ENCODE measurements at places on chromosomes 4 and X.

DNA sequence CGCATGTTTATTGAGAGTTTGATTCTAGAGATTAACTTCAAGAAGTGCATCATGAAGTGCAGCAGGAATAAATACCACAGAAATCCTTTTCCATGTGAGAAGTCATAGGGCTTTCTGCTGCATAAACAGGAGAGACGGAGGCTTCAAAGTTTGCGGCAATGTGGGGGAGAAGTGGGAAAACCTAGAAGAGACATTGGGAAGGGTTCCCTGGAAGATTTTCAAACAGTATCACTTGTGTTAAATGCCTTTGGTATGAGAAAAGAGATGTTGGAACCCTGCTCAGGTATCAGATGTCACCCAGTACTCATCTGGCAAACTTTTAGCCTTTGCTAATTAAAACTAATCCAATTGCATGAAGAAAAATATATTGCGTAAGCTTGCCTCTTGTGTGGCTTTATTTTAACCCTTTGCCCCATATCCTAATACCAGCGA, 15.4 kb downstream of the NHS start:
- DNase-seq = no peak

GRCh38 chrX:54529552-54530356, at the start of gene GNL3L:
Gene GNL3L (plus strand): TSS chrX:54530219. CDS start chrX:54532567, 2,348 bp downstream.
- DNase-seq = peak; percentile 58

- no peak for DNase-seq
Measured at GRCh38 chr4:185282968-185283367, 73.6 kb downstream of the SNX25 start.

DNA sequence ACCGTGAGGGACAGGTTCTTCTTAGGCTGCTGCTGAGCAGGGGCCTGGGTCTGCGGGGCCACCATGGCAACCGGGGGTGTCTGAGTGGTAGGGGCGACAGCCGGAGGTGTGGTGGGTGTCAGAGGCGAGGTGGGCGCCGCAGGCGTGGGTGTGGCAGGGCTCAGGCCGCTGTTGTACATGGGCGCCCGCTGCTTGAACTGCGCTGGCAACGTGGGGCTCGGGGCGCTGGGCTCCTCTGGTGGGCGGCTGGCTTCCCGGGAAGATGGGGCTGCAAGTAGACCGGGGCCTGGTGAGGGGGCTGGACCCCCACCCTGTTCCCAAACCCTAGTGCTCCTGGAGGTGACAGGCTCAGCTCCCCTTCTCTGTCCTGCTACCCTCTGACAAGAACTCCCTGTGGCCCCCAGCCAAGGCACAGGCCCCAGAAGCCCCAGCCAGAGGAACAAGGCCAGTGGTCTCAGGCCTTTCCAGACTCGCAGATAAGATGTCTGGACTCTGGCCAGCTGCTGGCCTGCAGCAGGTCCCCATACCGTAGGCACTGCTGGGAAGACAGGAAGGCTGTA, 24.8 kb downstream of the NELFA start:
- no peak for DNase-seq

- no peak for DNase-seq
Measured at GRCh38 chrX:117711782-117712181, 404.8 kb downstream of the KLHL13 start.

- DNase-seq = no peak
Measured at GRCh38 chr4:153791746-153792617, 3.1 kb upstream of the SFRP2 start.

DNA sequence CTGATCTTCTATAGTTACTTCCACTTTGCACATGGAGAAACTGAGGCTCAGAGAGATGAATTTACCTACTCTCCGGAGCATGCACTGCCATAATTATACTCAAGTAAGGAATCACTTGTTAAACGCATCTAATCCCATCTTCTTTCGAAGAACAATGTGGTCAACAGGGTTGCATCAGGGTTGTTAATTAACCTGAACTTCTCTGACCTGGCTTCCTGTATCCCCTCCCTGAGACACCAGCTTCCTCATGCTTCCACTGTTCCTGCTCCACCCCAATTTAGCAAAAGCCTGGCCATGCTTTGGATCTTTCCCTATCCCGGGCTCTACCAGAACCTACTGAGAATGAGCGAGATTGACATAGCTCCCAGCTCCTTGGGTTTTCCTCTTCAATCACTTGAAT, 136.7 kb downstream of the SMIM20 start:
- no peak for DNase-seq

GRCh38 chr4:159296061-159296460, 193.2 kb downstream of the RAPGEF2 start:
- no peak for DNase-seq

DNA sequence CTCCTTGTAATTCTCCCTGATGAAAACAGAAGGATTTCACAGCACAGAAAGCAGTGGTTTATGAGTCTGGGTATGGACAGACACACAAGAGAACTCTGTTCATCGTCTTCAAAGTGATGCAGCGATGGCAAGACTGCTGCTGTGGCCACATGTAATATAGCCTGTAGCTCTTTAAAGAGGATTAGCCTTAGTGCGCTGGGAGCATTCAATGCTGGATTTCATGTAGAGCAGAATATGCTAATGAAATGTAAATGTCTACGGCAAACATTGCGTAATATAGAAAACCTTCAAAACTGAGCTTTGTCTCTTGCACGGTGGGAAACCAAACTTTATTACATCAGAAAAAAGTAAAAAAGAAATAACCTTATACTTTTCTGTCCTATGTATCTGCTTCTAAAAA, 42.9 kb downstream of the ALPK1 start:
- no peak for DNase-seq

DNA sequence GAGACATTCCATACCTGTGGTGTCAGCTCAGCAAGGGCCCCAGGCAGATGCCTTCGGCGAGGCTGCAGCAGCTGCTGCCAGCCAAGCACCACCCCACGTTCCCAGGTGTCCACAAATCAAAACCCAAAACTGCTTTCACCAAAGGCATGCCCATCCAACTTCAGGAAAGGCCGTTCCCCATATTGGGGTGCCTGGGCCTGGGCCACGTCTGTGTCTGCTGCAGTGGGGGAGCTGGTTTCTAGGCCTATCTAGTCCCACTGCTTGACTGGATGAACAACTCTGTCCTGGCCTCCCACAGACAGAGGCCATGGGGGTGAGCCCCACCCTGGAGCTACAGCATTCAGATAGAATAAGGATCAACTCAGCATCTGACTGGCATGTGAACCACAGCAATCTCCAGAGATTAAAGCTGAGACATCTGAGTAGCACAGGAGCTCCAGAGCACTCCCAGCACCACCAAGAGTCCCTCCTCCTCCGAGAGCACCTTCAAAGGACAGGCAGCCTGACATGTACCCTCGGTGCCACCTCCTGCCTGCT, 37.0 kb downstream of the NAT8L start:
- peak; percentile 73 for DNase-seq

DNA sequence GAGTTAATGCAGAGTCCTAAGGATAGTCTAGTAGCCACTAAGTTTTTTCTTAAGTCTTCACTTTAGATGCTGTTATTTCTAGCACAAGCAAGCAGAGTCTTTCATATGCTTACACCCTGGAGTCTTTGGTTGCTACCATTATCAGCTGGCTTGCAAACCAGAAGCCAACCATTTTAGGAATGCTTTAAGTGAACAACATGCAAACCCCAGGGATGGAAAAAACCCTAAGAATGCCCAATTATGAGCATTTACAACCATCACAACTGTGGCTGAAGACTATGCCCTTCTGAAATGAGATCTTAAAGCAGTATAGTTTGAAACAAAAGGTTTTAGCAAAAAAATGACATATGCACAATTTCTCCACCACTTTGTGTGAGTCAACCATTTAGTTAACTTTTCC, 6.6 kb downstream of the MID1IP1 start:
- DNase-seq = no peak

DNA sequence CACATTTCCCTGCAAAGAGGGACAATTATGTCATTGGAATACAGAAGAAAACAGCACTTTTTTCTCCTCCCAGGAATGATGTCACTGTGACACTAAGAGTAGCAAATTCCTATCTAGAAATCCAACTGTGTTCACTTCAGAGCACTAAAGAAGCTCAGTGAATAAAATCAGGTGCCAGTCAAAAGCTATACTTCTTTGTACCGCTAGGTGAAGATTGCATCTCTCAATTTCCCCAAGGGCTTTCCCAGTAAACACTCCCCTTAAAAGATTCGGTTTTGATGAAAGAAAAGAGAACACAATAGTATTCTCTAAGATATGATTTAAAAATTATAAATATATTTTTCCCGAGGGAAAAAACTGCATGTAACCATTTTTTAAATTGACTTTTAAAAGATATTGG, 104.7 kb upstream of the MID1 start:
- DNase-seq = no peak

GRCh38 chr4:109275066-109275745, 27.3 kb downstream of the COL25A1 start:
- DNase-seq = no peak

DNA sequence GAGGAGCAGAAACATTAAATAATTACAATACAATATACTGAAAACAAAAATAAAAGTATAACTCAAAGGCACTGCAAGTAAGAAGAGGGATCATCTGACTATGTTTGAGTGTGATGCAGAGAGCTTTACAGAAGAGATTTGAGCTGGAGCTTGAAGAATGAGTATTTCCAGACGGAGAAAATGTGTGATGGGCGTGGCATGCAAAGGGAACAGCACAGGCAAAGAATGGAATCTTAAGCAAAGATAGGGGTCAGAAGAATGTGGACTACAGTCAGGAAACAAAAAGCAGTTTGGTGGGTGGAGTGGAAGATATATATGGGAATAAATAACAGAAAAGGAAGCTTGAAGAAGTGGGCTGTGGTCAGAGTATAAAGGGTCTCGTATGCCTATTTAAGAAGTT, 45.5 kb downstream of the OPHN1 start:
- no peak for DNase-seq

DNA sequence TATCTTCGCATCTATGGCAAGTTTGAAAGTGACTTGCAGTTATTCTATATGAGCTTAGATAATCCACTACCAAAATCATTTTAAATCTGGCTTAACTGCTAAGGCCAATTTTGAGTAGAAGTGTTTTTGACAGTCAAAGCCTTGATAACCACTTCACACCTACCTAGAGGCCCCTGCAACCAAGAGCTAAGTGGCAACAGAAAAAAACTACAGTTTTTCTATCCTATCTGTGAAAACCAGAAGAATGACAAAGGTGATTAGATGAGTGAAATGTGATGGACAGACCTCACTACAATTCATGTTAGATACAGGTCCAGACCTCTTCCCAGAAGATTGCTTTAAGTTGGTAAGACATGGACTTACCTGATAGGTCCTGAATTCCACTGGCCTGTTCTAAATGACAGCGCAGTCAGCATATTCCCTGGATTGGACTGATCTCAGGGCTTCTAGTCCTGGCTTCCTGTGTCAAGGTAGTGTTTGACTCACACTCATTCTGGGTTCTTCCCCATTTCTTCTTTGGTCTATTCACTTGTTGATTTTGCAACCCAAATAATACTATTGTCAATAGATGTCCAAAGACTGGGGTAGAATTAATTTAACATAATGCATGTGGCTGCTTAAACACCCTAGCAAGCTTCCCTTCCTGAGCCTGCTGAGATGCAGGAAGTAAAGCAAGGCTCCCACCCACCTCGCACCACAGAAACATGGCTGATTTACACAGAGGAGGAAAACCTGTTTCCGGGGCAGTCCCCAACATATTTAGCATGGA, 65.1 kb downstream of the PPP3CA start:
- no peak for DNase-seq

- DNase-seq = no peak
Measured at GRCh38 chrX:149825424-149825823, 43.7 kb downstream of the MAGEA9 start.

GRCh38 chrX:55488006-55488592, 1.5 kb downstream of the USP51 start:
- no peak for DNase-seq

- DNase-seq = no peak
Measured at GRCh38 chr4:42252315-42252714, 99.9 kb upstream of the BEND4 start.

GRCh38 chrX:132033166-132033565, 10.1 kb downstream of the STK26 start:
- DNase-seq = no peak

DNA sequence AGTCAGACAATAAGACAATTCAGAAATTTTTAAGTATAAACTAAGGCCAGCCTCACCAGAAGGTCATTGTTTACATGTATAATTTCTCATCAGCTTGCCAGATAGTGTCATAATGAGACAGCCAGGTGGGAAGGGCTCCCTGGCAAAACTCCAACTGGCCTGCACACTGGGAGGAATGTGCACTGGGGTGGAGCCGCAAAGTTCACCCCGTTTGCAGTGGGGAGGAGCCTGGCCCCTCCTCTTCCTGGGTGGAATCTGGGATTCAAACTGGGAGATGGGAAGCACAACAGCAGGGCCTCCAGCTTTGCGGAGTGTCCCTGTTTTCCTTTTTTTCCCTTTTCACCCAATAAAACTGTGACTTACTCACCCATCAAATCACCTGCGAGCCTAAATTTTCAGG, 329.9 kb downstream of the SMARCA1 start:
- no peak for DNase-seq

DNA sequence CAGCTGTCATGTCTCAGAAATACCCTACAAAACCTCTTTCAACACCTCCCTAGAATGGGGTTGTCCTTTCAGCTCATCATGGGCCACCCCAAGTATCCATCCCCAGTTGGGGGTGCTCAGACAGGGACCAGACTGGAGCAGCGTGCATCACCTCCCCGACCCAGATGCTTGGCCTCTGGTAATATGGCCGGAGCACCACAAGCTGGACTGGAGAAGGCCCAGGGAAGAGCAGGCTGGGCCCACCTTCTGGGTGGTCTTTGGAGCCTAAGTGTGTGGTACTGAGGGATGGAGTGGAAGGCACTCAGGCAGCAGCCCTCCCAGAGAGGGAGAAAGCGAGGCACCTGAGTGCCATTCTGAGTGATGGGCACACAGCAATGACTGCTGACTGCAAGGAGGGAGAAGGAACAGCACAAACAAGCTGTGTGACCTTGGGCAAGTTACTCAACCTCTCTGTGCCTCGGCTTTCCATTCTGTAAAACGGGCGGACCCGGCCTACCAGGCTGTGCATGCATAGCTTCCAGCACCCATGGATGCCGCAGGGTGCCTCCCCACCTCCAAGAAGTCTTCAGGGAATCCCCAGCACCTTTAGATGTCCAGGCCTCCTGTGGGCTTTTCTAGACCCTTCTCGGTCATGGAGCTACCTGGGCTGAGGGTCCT, 228.2 kb downstream of the AFAP1 start:
- DNase-seq = no peak

- peak; percentile 76 for DNase-seq
Measured at GRCh38 chr4:80307183-80307735, 28.3 kb upstream of the CFAP299 start.

DNA sequence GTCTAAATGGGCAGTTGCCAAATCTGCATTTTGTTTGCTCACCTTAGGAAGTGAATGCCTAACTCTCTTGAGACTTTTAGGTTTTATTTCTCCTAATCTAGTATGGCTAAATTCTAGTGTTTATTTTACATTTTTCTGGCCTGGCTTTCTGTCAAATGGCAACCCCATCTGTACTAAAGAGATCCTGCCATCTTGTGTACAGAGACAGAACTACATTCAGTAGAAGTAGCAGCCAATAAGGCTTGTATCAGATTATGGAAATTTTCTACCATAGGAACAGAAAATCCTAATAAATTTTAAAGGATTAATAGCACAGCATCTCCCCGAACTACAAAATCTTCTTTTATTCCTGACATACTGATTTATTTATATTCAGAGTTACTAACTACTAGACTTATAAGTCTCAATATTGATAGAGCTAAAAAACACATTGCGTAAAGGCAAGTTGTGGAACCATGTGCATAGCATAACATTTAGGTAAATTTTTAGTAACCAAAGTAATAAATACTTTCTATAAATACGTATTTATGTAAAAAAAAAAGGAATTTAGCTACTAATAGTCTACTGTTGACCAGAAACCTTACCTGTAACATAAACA, 45.5 kb downstream of the TMEM144 start:
- no peak for DNase-seq

Data from NCI-H226 (cell line).